ENCODE measurements at places on chromosomes 1 and 21.

- DNase-seq: no peak
These were observed 28.4 kb downstream of the PPFIA4 start for GRCh38 chr1:203054642-203055041.

- DNase-seq: no peak
These were observed 76.6 kb upstream of the ZNF644 start for GRCh38 chr1:91098299-91098906.

- DNase-seq: no peak
These were observed at the start of gene THBS3 for GRCh38 chr1:155207806-155208540. Gene THBS3 (minus strand): TSS chr1:155207897. CDS start chr1:155207876, 21 bp downstream.

DNA sequence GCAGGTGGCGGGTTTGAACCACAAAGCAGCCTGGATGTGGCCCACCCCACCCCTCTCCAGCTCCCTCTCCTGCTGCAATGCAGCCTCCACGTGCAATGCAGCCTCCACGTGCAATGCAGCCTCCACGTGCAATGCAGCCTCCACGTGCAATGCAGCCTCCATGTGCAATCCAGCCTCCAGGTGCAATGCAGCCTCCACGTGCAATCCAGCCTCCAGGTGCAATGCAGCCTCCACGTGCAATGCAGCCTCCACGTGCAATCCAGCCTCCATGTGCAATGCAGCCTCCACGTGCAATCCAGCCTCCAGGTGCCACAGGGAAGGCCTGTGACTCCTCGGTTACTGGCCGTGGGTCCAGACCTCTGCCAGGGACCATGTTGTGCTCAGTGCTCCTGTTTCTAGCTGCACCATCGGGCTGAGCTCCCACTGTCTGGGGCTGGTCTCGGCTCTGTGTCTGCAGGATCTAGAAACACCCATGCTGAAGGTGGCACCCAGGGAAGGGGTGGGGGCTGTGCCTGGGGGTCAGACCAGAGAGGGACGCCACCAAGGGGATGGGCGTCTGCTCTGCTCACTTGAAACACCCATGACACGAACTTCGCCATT is 11.9 kb upstream of the LRRC3 start:
- no peak for DNase-seq

- DNase-seq: no peak
These were observed 5.2 kb upstream of the S100A2 start for GRCh38 chr1:153570874-153571273.

GRCh38 chr1:35454616-35455015 is 102.6 kb downstream of the KIAA0319L start:
- no peak for DNase-seq

GRCh38 chr21:45032332-45032731 is 42.0 kb upstream of the ADARB1 start:
- no peak for DNase-seq

- no peak for DNase-seq
These were observed 18.7 kb upstream of the CA6 start for GRCh38 chr1:8926707-8927694.

DNA sequence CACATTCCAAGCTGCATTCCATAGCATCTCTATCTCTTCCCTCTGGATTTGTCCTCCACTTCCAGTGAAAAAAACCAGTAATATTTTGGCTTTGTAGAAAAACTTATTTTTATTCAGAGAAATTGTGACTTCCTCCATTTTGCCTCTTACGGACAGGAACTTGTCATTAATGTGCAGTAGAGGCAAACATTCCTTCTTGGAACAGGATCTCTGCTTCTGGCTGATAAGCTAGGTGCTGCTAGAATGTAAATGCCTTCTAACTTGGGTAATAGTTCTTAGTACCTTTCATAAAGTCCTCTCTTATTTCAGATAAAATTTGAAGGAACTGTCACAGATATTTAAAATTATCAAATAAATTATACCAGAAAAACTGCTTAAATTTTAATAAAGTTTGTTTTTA is 707.8 kb downstream of the USP25 start:
- DNase-seq: no peak

DNA sequence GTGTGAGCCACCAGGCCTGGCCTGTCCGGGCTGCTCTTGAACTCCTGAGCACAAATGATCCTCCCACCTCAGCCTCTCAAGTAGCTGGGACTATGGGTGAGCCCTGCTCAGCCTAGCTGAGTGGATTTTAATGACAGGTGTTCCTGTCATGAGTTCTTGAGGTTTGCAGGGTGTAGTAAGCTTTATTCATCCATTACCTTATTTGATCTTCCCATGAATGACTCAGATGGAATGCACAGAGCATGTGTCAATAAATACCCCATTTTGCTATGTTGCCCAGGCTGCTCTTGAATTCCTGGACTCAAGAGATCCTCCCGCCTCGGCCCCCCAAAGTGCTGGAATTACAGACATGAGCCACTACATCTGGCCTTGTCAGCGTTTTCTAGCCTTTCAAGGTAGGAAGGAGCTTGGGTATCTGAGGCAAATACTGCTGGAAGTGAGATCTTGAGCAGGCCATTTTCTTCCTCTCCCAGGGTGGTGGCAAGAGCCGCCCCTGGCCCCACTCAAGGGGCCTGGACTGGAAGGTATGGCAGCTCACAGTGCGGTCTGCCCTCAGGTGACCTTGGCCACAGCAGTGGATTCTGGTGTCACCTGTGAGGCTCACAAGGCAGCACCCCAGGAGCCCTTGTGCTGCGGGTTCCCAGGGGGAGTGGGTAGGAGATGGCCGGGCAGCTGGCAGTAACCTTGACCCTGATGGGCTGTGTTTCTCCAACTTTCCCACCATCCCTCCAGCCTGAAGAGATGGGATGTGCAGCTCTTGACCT is 20.0 kb downstream of the PIK3CD start:
- DNase-seq: no peak

Data from central memory CD4-positive, alpha-beta T cell (primary cell).